Stimulated activated effector memory CD8-positive, alpha-beta T cell treated with anti-CD3 and anti-CD28 coated beads, Interleukin-12 subunit alpha, Interleukin-12 subunit beta, amount 100 ng/mL, for 72 hours (primary cell): ENCODE measurements at places on chromosomes 13 and 19.

GRCh38 chr19:48415395-48415794 is 21.9 kb downstream of the GRIN2D start:
- peak; percentile 78 for DNase-seq

DNA sequence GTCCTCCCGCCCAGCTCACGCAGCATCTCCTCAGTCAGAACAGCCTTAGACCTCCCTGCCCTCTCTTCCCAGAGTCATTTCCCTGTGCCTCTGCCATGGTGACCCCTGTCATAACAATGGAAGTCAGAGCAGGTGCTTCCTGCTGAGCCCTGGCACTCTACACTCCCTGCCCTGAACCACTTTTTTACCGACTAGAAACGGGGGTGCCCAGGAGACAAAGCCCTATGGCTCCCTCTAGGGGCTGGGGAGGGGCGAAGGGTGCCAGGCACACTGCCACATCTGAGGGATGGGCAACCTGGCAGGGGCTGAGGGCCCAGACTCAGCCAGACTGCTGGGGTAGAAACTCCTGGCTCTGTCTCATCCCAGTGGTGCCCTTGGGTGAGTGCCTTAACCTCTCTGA is 16.4 kb downstream of the ZNF574 start:
- DNase-seq, result peak; percentile 64

- DNase-seq, result no peak
Observed at GRCh38 chr19:16113727-16114126, 2.0 kb downstream of the RAB8A start.

- no peak for DNase-seq
Observed at GRCh38 chr19:16051254-16052025, 24.9 kb upstream of the TPM4 start.

DNA sequence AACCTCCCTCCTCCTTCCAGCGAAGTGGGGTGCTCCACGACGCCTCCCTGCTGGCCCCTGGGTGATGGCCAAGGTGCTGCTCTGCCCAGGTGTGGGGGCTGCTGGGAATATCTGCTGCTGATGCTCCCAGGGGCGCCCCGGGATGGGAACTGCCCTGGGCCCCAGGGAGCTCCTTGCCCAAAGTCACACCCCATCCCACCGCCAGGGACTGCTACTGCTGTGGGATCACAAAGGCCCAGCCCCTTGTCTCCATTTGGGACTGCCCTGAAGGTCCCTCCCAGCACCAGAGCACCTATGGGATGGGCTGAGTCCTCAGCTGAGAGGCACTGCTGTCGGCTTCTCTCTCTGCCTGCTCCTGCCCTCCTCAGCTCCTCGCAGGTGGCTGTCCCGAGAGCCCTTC is 19.0 kb downstream of the CHST8 start:
- DNase-seq, result no peak

GRCh38 chr19:2021453-2022140 is 6.1 kb upstream of the BTBD2 start:
- no peak for DNase-seq

DNA sequence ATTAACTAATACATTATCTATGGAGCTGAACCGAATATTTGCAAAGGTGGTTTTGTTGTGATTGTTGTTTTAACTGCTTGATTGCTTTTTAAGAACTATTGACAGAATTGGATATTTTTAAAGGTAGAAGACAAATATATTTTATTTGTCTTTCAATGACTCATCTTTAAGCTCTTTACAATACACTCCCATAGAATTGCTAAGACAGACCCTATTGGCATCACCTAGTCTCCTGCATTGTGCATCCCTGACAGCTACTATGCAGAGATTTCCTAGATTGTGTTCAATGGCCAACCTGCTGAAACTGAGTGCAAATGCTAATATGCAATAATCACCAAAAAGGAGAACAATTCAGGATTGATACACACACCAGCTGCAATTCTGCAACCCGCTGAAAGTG is 19.7 kb upstream of the SCEL start:
- no peak for DNase-seq

DNA sequence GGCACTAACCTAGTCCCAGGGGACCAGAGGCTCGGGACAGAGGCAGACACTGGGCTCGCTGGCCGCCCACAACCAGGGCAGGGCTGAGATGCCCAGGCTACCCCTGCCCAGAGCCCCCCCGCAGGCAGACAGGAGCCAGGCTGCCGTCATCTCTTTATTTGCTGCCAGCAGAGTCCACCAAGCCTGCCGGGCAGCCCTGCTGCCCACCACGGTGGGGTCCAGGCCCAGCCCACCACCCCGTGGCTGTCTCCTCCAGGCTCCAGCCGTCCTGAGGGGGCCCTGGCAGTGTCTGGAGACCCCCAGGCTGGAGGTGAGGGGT is 5.0 kb downstream of the TEKTIP1 start:
- DNase-seq, result no peak

GRCh38 chr13:41017159-41017558 is 2.0 kb downstream of the ELF1 start:
- no peak for DNase-seq

DNA sequence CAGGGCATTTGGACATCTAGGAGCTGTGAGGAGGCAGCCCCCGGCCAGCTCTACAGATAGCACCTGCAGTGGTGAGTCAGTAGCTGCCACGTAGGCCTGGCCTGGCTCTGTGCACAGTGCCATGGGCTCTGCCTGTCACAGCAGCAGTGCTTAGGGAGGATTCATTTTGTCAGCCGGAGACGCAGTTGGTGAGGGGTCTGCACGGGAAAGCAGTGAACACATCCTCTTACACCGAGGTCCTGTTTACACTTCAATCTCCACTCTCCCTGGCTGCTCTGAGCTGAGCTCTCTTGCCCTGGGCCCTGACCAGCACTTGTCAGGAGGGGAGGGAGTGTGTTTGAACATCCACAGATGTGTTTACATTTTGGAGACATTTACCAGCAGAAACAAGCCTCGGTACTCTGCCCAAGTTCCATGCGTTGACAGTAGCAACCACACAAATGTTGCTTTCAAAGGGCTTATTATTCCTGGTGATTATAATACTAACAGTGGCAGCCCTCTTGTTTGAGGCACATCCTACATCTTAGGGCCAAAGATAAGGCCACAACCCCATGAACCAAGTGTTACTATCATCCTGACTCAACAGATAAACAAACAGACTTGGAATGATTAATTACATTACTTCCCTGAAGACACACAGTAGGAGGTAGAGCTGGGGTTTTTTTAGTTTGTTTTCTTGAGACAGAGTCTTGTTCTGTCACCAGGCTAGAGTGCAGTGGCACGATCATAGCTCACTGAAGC is 148.9 kb downstream of the USP12 start:
- DNase-seq, result peak; percentile 69

DNA sequence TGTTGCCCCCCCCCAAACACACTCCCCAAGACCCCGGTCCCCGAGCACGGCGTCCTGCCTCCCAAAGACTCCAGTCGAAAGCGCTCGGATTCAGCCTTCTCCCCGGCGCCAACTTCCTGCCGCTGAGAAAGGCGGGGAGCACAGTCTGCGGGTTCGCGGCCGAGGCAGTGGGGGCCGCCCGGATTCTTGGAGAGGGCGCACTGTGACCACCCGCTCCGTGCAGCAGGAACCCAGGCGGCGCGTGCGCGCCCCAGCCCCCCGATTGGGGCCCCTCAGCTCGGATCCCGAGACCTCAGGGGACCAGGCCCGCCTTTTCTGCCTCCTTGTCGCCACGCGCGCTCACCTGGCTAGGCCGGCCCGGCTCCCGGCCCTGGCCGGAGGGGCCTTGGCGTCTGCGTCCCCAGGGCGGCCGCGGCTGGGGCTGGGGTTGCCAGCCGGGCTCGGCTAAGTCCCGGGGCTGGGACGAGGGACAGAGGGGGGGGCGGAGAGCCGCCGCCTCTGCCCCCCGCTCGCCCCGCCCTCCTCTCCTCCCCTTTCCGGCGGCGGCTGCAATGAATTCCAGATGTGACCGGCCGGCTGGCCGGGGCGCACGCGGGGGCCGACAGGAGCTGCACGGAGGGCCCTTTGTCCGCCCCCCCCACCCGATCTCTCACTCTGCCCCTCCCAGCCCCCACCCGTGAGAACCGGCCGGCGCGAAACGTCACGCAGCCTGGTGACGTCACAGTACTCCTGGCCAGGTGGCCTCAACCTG is at the start of gene S1PR2:
TSS of gene S1PR2 (minus strand) at position 471 of the 751 bp plus-strand sequence. CDS start 6,426 bp downstream, outside the sequence.
- DNase-seq, result peak; percentile 88

GRCh38 chr13:83151308-83151660 is 731.0 kb downstream of the SLITRK1 start:
- no peak for DNase-seq

GRCh38 chr13:47521890-47522487 is 479.1 kb downstream of the SUCLA2 start:
- no peak for DNase-seq

- DNase-seq, result no peak
Observed at GRCh38 chr13:53007872-53008271, 20.7 kb upstream of the OLFM4 start.

GRCh38 chr13:73390100-73390499 is 331.3 kb downstream of the KLF5 start:
- DNase-seq, result no peak

DNA sequence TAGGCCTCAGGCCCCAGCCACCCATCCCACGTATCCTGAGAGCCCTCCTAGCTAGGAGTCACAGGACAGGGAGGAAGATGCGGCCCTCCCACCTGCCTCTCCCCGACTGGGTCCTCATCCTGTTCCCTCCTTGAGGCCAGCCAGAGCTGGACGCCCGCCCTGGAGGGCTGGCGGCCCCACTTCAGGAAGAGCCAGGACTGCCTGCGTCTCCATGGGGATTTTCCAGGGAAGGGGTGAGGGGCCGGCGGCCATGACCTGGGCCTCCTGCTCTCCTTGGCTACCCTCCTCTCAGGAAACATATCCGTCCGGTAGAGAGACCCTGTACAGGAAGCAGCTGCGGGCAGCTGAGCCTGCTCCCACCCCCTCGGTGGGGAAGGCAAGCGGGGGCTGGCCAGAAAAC is 11.3 kb upstream of the PRKD2 start:
- DNase-seq, result no peak

DNA sequence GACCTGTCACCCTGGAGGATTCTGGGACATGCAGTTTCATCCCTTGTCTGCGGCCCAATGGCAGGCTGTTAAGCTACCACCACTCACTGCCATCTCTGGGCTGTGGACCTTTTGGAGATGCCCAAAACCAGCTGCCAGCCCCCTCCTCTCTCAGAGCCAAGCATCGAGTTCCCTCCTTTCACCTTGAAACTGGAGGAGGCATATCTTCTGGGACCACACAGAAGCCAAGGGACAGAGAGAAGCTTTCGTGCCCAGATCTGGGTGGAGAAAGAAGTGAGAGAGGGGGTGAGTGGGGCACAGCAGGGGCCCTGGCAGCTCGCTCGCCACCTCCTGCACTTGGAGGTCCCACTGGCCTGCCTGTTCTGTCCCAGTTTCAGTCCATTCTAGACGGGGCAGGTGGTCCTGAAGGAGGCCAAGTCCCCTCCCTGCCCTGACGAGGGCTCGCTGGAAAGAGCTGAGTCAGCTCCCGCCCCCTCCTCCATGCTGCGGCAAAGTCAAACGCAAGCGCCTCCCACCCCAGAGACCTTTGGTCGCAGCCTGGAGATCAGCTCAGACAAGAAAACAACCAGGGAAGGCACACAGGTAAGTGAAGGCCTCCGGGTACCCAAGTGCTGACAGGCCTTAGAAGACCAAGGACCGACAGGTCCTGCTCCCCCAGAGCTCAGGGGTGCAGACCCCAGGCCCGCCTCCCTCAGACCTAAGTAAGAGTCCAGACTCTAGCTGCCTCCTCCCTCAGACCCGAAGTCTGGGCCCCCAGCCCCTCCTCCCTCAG is 3.8 kb downstream of the BCAT2 start:
- no peak for DNase-seq

DNA sequence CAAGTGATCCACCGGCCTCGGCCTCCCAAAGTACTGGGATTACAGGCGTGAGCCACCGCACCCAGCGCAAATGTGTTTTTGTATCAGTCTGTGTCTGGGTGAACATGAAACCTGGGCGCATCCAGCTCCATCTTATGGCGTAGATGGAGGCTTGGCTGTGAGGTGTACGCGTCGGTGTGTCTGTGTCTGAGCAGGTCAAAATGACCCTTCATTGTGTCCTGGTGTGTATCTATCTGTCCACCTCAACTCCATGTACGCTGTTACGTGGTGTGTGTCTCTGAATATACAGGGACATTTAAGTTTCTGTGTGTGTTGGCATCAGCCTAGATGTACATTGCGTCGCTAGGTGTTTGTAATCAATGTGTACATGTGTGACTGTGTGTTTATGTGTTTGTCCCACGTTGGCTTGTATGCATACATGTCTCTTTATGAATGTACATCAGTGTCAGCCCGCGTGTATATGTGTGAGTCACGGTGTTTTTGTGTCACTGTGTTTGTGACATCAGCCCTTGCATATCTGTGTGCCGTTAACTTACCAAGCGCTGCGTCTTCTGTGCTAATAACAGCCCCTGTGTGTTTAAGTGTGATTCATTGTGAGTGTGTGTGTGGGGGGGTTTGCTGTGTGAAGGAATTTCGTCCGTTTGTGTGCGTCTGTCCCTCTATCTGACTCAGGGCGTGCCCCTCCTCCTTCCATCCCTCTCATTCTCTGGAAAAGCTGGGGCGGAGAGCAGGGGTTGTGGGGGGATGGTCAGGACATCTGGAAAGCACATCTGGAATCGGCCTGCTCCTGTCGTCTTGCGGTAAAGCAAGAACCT is 6.4 kb downstream of the AXL start:
- no peak for DNase-seq

GRCh38 chr13:60716313-60716712 is 319.3 kb downstream of the TDRD3 start:
- no peak for DNase-seq

DNA sequence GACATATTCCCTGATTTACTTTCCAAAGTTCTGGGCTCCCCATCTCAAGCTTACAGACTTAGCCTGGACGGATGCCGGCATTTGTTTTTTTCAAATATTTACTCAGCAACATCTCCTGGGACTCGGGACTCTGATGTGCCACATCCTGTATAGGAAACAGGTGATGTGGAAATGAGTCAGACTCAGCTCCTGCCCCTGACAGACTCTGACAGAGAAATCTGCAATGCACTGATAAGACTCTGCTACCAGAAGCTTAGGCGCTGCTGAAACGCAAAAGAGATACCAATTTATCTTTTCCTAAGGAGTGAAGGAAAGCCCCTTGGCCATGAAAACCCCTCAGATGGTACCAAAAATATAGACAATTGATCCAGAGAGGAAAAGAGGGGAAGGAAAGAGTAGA is 16.2 kb downstream of the LAIR2 start:
- no peak for DNase-seq

GRCh38 chr13:74289861-74290773 is 155.9 kb upstream of the KLF12 start:
- no peak for DNase-seq
